IMR-90 (cell line): ENCODE measurements at places on chromosomes 13 and 19. TPM values are rescaled to one million over a fixed set of nuclear protein-coding genes. Genes with fewer than 3 reads are reported as not detected.

DNA sequence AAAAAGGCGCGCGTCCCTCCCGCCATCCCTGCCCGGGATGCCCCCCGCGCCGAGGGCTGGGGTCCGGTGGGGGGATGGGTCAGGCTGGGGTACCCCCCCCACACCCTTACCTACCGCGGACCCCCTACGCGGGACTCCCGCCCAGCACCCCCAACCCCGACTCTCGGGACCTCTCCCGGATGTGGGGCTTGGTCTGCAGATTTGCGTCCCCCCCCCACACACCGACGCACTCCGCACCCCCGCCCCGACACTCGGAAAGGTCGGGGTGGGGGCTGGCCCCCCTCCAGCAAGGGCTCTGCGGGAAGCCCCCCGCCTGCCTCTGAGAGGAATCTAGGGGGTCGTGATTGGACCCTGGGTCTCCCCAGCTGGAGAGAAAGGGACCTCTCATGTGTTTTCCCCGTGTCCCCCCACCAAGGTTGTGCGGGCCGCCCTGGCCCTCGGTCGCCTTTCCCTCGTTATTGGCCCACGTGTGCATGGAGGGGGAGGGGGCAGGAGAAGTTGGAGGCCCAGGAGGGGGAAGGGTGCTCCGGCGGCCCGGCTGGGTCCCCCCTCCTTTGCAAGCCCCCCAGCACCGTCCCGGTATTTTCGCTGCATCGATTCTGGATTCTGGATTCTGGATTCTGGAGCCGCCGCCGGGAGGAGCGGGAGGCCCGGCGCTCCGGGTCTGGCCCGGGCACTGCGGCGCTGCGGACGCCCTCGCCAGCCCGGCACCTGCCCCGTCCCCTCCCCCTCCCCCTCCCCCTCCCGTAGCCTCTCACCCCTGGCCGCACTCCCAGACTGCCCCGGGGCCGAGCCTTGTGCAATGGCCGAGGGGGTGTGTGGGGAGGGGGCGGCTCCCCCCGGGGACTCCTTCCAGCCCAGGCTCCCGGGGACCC lies 607 bp downstream of the NFIC start:
- peak overlapping the region; percentile 89 for H3K4me3 ChIP-seq
- peaks cover 34% of the 10 kb centered on the region for H3K4me1 ChIP-seq
- DNase-seq: no peak
- peaks cover 3% of the 10 kb centered on the region for H3K36me3 ChIP-seq
- H3K27ac ChIP-seq: peak overlapping the region; percentile 97
- H3K27me3 ChIP-seq: no peaks in the 10 kb centered on the region

The CLDND2 gene
- not detected in 2 replicates for total RNA-seq

DNA sequence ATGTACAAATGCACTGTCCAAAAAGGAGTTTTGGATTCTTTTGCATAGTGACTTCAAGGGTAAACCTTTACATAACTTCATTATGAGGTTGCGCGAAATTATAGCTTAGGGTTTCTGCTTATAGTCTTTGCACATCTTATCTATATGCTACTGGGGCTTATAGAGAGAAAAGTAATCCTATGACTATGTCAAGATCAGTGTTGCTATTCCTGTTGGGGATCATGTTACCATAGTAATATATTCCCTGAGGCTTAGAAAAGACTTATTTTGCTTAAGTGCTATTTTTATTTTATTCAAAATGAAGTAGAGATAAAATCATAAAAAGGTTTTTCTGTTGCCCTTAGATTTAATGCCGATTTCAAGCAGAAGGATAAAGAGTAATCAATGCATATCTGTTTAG lies 14.7 kb upstream of the POSTN start:
- H3K4me1 ChIP-seq: peaks cover 9% of the 10 kb centered on the region
- H3K4me3 ChIP-seq: no peak overlapping the region
- peak; percentile 34 for DNase-seq
- no peaks in the 10 kb centered on the region for H3K36me3 ChIP-seq
- no peaks in the 10 kb centered on the region for H3K27me3 ChIP-seq

GRCh38 chr13:35693134-35693784 lies 216.8 kb upstream of the MAB21L1 start:
- H3K4me3 ChIP-seq: no peak overlapping the region
- no peaks in the 10 kb centered on the region for H3K27me3 ChIP-seq
- H3K27ac ChIP-seq: peak overlapping the region; percentile 86; the same call in 1 of the 2 replicates

- no peaks in the 10 kb centered on the region for H3K27me3 ChIP-seq
- H3K27ac ChIP-seq: peak overlapping the region; percentile 86
Measured at GRCh38 chr13:33169273-33169980, 116.1 kb downstream of the STARD13 start.

DNA sequence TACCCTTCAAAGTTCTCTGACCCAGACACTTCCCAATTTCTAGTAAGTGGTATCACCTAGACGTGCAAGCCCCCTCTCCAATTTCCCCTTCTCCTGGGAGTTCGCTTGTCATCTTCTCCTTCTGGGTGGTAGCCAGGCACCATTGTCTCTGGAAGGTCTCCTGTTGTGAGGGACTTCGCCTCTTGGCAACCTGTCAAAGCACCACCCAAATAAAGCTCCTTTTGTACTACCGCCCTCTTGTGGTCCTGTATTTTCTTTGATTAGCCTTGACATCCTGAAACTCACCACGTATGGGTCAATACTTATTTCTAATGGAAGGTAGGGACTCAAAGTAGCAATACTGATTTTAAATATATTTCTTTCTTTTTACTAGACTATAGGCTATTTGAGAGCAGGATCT lies 8.2 kb downstream of the GPC5 start:
- peak; percentile 35 for DNase-seq
- no peak overlapping the region for H3K27ac ChIP-seq
- H3K4me3 ChIP-seq: no peak overlapping the region
- no peaks in the 10 kb centered on the region for H3K4me1 ChIP-seq

- no peak overlapping the region for H3K27ac ChIP-seq
- no peaks in the 10 kb centered on the region for H3K4me1 ChIP-seq
- DNase-seq: no peak
- H3K36me3 ChIP-seq: no peaks in the 10 kb centered on the region
- no peak overlapping the region for H3K4me3 ChIP-seq
- H3K27me3 ChIP-seq: no peaks in the 10 kb centered on the region
Measured at GRCh38 chr13:76048675-76049375, 412.7 kb downstream of the LMO7 start.

GRCh38 chr13:32443111-32443510 lies 15.2 kb upstream of the N4BP2L1 start:
- H3K4me3 ChIP-seq: no peak overlapping the region
- H3K4me1 ChIP-seq: peaks cover 1% of the 10 kb centered on the region; the same call in 1 of the 2 replicates
- no peaks in the 10 kb centered on the region for H3K27me3 ChIP-seq
- no peak overlapping the region for H3K27ac ChIP-seq
- peak; percentile 23 for DNase-seq

The CDX2 gene
- not detected in 2 replicates for total RNA-seq

- no peak overlapping the region for H3K4me3 ChIP-seq
- no peak overlapping the region for H3K27ac ChIP-seq
- H3K27me3 ChIP-seq: no peaks in the 10 kb centered on the region
- no peak for DNase-seq
Measured at GRCh38 chr13:110676595-110677587, 29.0 kb downstream of the CARS2 start.

The VAV1 gene
- total RNA-seq: not detected in 2 replicates

DNA sequence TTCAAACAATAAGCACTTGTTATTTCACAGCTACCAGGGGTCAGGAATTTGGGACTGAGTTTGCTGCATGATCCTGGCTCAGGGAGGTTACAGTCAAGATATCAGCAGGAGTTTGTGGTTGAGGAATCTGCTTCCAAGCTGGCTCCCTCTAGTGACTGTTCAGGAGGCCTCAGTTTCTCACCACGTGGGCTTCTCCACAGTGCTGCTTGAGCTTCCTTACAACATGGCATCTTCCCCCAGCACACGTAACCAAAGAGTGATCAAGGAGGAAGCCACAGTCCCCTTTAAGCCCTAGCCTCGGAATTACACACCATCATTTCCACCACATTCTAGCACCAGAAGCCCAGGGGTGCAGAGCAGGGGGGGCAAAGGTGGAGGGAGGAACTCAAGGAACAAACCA lies 28.8 kb downstream of the CELF5 start:
- H3K4me1 ChIP-seq: no peaks in the 10 kb centered on the region
- no peak overlapping the region for H3K4me3 ChIP-seq
- peaks cover 5% of the 10 kb centered on the region for H3K27me3 ChIP-seq
- no peak overlapping the region for H3K27ac ChIP-seq
- H3K36me3 ChIP-seq: no peaks in the 10 kb centered on the region

The NLRP4 gene
- total RNA-seq: not detected in 2 replicates

- H3K36me3 ChIP-seq: no peaks in the 10 kb centered on the region
- no peak for DNase-seq
- no peak overlapping the region for H3K4me3 ChIP-seq
- H3K4me1 ChIP-seq: no peaks in the 10 kb centered on the region
- H3K27me3 ChIP-seq: peaks cover 10% of the 10 kb centered on the region; the same call in 1 of the 2 replicates
Measured at GRCh38 chr13:75945841-75946482, 309.8 kb downstream of the LMO7 start.

DNA sequence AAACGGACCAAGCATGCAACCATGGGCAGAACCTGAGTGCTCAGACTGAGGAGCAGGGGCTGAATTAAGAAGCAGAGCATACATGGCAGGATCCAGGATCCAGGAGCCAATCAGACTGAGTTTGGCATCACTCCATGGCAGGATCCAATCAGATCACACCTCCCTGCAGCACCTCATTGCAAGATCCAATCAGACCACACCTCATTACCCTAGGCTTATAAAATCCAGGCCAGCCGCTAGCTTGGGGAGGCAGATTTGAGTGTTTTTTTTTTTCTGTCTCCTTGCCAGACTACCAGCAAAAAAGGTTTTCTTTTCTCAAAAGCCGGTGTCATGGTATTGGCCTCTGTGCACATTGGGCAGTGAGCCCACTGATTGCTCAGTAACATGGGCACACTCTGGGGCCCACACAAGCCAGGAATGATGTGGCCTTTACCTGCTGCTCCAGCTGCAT lies 127.9 kb upstream of the GJB6 start:
- H3K27ac ChIP-seq: no peak overlapping the region; the same call in 1 of the 2 replicates
- H3K36me3 ChIP-seq: no peaks in the 10 kb centered on the region
- H3K4me1 ChIP-seq: peaks cover 5% of the 10 kb centered on the region
- DNase-seq: peak; percentile 43
- H3K4me3 ChIP-seq: no peak overlapping the region

The ONECUT3 gene
- not detected in 2 replicates for total RNA-seq

- no peak for DNase-seq
- H3K27me3 ChIP-seq: no peaks in the 10 kb centered on the region
- peaks cover 3% of the 10 kb centered on the region for H3K4me1 ChIP-seq
- no peak overlapping the region for H3K4me3 ChIP-seq
- no peaks in the 10 kb centered on the region for H3K36me3 ChIP-seq
- peak overlapping the region; percentile 39; the same call in 1 of the 2 replicates for H3K27ac ChIP-seq
Measured at GRCh38 chr13:77028202-77028601, 1.2 kb upstream of the FBXL3 start.

GRCh38 chr13:73939603-73940002 lies 194.6 kb downstream of the KLF12 start:
- no peaks in the 10 kb centered on the region for H3K36me3 ChIP-seq
- H3K4me1 ChIP-seq: peaks cover 18% of the 10 kb centered on the region
- H3K27me3 ChIP-seq: no peaks in the 10 kb centered on the region
- no peak for DNase-seq
- H3K4me3 ChIP-seq: no peak overlapping the region

The OR7C1 gene
- total RNA-seq: not detected in 2 replicates

The ICAM4 gene
- total RNA-seq: 2.3 and 2.5 TPM in 2 replicates

The FAM124A gene
- not detected in 2 replicates for total RNA-seq

GRCh38 chr19:11657307-11657706 lies 60.0 kb downstream of the ZNF627 start:
- H3K4me3 ChIP-seq: no peak overlapping the region
- no peak overlapping the region for H3K27ac ChIP-seq
- H3K36me3 ChIP-seq: peaks cover 4% of the 10 kb centered on the region; the same call in 1 of the 2 replicates

The PRR20B gene
- total RNA-seq: not detected in 2 replicates
